Femur (tissue), 1 donor: ENCODE measurements at places on chromosomes 2 and 18.

- DNase-seq, result no peak
These were observed 59.0 kb downstream of the SDC1 start for GRCh38 chr2:20165677-20166509.

GRCh38 chr2:120525056-120526046 lies 179.4 kb downstream of the INHBB start:
- no peak for DNase-seq

- DNase-seq, result no peak
These were observed 15.8 kb upstream of the PRSS56 start for GRCh38 chr2:232504438-232504837.

GRCh38 chr2:98541489-98541888 lies 66.8 kb downstream of the COA5 start:
- no peak for DNase-seq

DNA sequence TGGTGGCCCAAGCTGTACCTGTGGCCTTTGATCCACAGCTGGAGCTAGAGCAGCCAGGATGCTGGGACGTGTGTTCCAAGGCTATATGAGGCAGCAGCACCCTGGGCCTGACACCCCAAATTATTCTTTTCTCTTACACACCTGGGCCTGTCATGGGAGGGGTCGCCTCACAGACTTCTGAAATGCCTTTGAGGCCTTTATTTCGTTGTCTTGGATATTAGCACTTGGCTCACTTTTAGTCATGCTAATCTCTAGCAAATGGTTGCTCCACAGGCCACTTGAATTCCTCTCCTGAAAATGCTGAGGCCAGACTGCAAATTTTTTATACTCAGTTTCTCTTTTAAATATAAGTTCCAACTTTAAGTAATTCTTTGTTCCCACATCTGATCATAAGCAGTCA lies 22.0 kb upstream of the IL1R2 start:
- DNase-seq, result no peak

- no peak for DNase-seq
These were observed 476.5 kb upstream of the TRIB2 start for GRCh38 chr2:12240206-12240605.

- no peak for DNase-seq
These were observed 94.1 kb downstream of the AAK1 start for GRCh38 chr2:69549421-69549820.
